ENCODE measurements at places on chromosomes 5 and 9. TPM values are rescaled to one million over a fixed set of nuclear protein-coding genes. Genes with fewer than 3 reads are reported as not detected.

The ZNF354C gene
- polyA plus RNA-seq, result 5.1 TPM

The TAF11L10 gene
- polyA plus RNA-seq, result not detected

The MINAR2 gene
- polyA plus RNA-seq, result not detected

The JAK2 gene
- 4.3 TPM for polyA plus RNA-seq

The ZFR gene
- 71.0 TPM for polyA plus RNA-seq

The GMCL2 gene
- not detected for polyA plus RNA-seq

The PKD2L2 gene
- not detected for polyA plus RNA-seq

The ZNF462 gene
- 13.0 TPM for polyA plus RNA-seq

The NRARP gene
- polyA plus RNA-seq, result 3.2 TPM

The PCDHB4 gene
- polyA plus RNA-seq, result not detected

The SYK gene
- polyA plus RNA-seq, result 40.9 TPM

The PCDHGA6 gene
- not detected for polyA plus RNA-seq

The OSMR gene
- 2.9 TPM for polyA plus RNA-seq

The FGD3 gene
- polyA plus RNA-seq, result 0.67 TPM

The NR5A1 gene
- 0.27 TPM for polyA plus RNA-seq
